ENCODE measurements at places on chromosomes 6 and 20. TPM values are rescaled to one million over a fixed set of nuclear protein-coding genes. Genes with fewer than 3 reads are reported as not detected.
A peak's percentile ranks its signal among the peaks of the same experiment; 100 is the strongest.

PPP1R16B gene
- total RNA-seq = 13.4 TPM

GRCh38 chr20:25025091-25025861 is 32.7 kb downstream of the ACSS1 start:
- H3K36me3 ChIP-seq = no peaks in the 10 kb centered on the region
- peak; percentile 38 for DNase-seq
- H3K27ac ChIP-seq = no peak overlapping the region
- H3K27me3 ChIP-seq = no peaks in the 10 kb centered on the region

DNA sequence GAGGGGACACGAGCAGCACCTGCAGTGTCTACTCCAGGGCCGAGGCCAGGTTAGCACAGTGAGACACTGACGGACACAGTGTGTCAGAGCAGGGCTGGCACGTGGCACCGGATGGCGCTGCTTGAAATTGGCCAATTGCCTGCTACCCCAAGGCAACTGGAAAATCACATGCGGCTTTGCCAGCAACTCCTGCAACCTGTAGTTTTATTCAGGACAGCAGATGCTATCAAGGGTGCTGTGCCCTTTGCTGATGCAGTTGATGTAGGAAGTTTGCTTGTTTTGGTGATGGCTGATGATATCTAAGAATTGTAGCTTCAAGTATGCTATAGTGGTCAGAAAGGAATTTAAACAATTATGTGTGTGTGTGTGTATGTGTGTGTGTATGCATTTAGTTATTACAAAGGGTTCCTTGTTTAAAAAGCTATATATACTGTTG is 25.9 kb downstream of the RIN2 start:
- no peaks in the 10 kb centered on the region for H3K4me1 ChIP-seq
- no peak overlapping the region for H3K27ac ChIP-seq
- H3K27me3 ChIP-seq = no peaks in the 10 kb centered on the region
- no peaks in the 10 kb centered on the region for H3K36me3 ChIP-seq
- H3K4me3 ChIP-seq = no peak overlapping the region
- DNase-seq = no peak

LAMA4 gene
- 150 TPM for total RNA-seq

DNA sequence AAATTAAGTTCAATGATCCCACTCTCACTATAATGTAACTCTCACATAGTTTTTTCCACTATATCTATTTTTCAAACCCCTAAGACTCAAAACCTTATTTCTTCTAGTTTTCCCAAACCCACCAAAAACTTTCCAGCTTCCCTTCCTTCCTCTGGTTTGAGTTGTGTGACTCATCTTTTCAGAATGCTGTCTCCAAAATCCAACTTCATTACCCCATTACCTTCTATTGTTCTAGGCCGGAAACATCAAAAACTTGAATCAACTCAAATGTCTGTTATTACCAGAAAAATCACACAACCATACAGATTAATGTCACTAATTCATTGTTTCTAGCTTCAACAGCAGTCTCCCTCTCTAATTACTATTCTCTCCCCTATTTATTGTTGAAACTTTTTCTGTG is 1090.3 kb downstream of the HACE1 start:
- DNase-seq = no peak
- no peaks in the 10 kb centered on the region for H3K36me3 ChIP-seq
- no peak overlapping the region for H3K4me3 ChIP-seq
- H3K27me3 ChIP-seq = no peaks in the 10 kb centered on the region

DNA sequence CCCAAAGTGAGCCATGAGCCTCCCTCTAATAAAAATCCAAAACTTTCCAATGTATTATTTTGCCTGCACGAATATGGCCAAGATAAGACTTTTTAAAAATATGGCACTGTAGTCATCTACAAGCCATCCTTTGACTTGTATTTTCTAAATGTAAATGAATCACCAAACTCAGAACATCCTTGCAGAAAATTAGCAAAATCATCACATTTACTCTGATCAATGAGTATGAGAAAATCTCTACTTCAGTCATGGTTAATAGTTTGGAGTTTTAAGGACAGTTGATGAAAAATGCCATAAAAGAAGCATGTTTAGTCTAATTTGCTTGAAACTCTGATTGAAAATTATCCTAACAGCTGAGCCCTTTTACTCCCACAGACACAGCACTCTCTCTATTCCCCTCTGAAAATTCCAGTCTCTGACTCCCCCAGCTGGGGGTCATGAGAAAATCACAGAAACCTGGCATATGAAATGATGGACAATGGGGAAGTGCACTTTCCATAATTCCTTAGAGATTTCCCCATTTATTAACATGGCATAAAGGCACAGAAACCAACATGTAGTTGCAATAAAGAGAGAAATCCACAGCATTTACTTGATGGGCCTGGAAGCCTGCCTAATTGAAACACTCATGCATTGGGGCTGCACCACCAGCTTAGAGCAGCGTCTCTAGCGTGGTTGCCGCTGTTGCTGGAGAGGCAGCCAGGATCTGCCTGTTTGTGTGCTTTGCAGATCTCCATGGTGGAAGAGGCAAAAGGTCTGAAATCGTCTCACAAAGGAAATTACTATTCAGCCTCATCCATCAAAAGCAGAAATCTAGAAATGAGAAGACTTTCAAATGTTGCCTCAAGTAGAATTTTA is 214.0 kb downstream of the WDR27 start:
- no peaks in the 10 kb centered on the region for H3K27me3 ChIP-seq
- no peak overlapping the region for H3K4me3 ChIP-seq
- H3K27ac ChIP-seq = no peak overlapping the region
- no peaks in the 10 kb centered on the region for H3K36me3 ChIP-seq
- H3K4me1 ChIP-seq = peaks cover 7% of the 10 kb centered on the region

DNA sequence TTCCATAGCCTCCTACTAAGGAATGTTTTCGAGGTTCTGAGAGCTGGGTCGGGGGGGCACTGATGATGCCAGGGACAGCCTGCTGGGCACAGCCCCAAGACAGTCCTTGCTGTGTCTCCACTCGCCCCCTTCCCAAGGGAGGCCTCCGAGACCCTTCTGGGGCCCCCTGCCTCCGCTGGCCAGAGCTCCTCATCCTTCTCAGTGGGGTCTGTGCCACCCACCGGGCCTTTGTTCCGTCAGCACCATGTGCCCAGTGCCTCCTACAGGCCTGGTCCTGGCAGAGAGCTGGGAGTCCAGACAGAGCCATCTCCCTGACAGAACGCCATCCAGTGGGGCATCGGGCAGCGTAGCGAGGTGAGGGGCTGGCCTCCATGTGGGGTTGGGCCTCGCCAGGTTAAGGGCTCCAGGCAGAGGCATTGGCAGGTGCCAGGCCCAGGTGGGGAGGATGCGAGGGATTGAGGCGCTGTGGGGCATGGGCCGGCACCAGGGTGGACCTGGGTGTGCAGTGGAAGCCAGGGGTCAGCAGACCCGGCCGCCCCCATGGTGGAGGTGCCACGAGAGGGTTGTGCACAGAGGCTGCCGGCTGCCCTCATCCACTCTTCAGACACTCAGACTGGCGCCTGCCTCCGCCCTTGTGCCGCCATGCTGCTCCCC is 13.3 kb downstream of the RBM38 start:
- no peak overlapping the region for H3K27ac ChIP-seq
- H3K4me1 ChIP-seq = no peaks in the 10 kb centered on the region
- H3K36me3 ChIP-seq = peaks cover 4% of the 10 kb centered on the region
- H3K4me3 ChIP-seq = no peak overlapping the region
- DNase-seq = peak; percentile 37
- H3K27me3 ChIP-seq = no peaks in the 10 kb centered on the region

DNA sequence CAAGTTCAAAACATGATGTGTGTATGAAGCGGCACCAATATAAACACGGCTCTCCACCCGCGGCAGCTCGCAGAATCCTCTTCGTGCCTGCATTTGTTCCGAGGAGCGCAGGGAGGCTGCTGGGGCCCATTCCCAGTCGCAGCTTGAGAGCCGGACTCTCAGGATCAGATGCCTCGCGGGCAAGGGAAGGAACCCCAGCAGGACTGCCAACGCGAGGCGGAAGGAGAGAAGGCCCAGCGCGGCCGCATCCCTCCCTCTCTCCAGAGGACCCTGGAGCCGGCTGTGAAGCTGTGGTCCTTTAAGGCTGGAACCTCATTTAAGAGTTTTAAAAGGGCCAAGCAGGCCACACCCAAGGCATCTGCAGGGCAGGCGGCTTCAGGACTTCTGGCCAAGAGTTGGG is 44.2 kb upstream of the ZBP1 start:
- no peaks in the 10 kb centered on the region for H3K36me3 ChIP-seq
- no peak overlapping the region for H3K4me3 ChIP-seq
- DNase-seq = peak; percentile 73
- H3K27me3 ChIP-seq = no peaks in the 10 kb centered on the region
- no peak overlapping the region for H3K27ac ChIP-seq

RSPO3 gene
- 5.2 TPM for total RNA-seq

GRCh38 chr6:28407401-28407800 is 7.9 kb upstream of the ZSCAN12 start:
- H3K27me3 ChIP-seq = no peaks in the 10 kb centered on the region
- H3K36me3 ChIP-seq = no peaks in the 10 kb centered on the region
- no peak overlapping the region for H3K4me3 ChIP-seq
- DNase-seq = no peak
- H3K27ac ChIP-seq = no peak overlapping the region
- no peaks in the 10 kb centered on the region for H3K4me1 ChIP-seq

BPIFB4 gene
- not detected for total RNA-seq

CST2 gene
- total RNA-seq = not detected

- no peaks in the 10 kb centered on the region for H3K27me3 ChIP-seq
- no peak overlapping the region for H3K27ac ChIP-seq
- H3K4me1 ChIP-seq = no peaks in the 10 kb centered on the region
- DNase-seq = no peak
Observed at GRCh38 chr20:396619-397431, 11.3 kb upstream of the RBCK1 start.

APOM gene
- total RNA-seq = 0.96 TPM

DNA sequence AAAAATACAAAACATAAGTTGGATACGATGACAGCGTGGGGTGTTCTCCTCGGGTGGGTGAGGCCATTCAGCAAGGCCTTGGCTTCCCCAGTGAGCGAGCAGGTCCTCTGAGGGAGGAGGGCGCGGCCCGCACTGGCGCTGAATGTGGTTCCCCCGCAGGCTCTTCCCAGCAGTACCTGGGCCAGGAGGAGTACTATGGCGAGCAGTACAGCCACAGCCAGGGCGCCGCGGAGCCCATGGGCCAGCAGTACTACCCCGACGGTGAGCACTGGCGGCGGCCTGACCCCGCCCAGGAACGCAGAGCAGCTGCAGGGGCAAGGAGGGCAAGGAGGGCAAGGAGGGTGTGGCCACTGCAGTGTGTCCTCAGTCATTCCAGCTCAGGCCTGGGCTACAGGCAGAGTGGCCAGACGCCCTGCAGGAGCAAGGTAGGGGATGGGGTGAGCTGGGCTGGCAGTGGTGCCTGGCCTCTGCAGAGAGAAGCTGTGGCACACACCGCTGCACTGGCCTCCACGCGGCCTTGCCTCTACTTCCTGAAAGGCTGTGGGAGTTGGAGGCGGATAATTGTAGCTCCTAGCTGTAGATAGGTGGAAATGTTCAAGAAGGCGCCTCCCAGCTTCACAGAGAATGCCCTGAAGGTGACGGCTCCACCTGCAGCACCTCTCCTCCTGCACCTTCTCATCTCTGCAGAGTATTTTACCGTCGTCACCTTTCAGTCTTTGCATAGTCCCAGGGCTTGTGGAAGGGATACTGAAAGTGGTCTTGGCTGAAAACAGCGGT is 18.7 kb upstream of the MTG2 start:
- no peak for DNase-seq
- H3K27me3 ChIP-seq = no peaks in the 10 kb centered on the region
- no peaks in the 10 kb centered on the region for H3K4me1 ChIP-seq

- H3K4me3 ChIP-seq = peak overlapping the region; percentile 78
- H3K4me1 ChIP-seq = peaks cover 6% of the 10 kb centered on the region
- no peaks in the 10 kb centered on the region for H3K27me3 ChIP-seq
Observed at GRCh38 chr20:34110025-34110744, 1.9 kb downstream of the EIF2S2 start.

DNA sequence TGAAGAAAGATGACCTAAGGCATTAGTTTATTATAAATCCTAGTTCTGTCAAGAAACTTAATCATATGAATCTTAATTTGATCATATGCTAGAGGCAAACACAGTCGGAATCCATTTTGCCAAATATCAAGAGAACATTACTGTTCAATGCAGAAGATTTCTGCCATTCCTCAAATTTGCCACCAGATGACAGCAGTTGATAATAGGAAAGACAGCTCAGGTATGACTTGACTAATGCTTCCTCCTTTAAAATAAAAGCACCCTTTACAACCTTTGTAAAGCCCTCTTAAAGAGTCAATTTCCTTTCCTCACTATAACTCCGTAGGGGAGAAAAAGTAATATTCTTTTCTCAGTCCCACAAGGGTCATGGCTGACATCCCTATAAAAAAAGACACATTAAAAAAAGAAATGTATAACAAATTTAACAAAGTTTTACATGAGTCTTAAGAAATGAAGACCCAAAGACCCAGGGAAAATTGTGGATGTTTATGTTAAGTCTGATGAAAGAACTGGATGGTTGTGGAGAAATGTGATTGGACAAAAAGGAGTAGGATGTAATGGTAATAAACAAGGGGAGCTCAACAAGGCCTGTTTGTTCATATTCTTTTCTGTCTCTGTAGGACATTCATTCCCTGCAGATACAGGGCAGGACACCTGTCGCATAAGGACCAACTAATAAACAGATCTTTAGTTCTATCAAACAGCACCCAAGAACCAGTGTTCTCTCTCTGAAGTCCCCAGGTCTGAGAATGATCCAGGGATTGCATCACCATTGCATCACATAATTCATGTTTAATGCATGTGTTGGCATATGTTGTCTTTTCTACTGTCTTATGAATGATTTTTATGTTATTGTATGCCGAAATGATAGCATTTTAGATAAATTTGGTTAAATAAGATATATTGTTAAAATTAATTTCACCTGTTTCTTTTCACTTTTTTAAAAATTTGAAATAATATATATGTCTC is 23.0 kb upstream of the IL17A start:
- no peak overlapping the region for H3K4me3 ChIP-seq
- H3K36me3 ChIP-seq = no peaks in the 10 kb centered on the region
- no peak for DNase-seq
- H3K27me3 ChIP-seq = no peaks in the 10 kb centered on the region
- no peaks in the 10 kb centered on the region for H3K4me1 ChIP-seq
- no peak overlapping the region for H3K27ac ChIP-seq

GRCh38 chr6:127737768-127738167 is 160.8 kb downstream of the C6orf58 start:
- H3K4me3 ChIP-seq = no peak overlapping the region
- H3K27ac ChIP-seq = no peak overlapping the region
- DNase-seq = no peak
- H3K4me1 ChIP-seq = no peaks in the 10 kb centered on the region

NNAT gene
- total RNA-seq = 2.6 TPM

ZSCAN26 gene
- 15.7 TPM for total RNA-seq

CYP24A1 gene
- not detected for total RNA-seq

IL20RA gene
- not detected for total RNA-seq

PRIM2 gene
- 9.3 TPM for total RNA-seq

GRCh38 chr20:47764154-47764733 is 21.0 kb downstream of the SULF2 start:
- no peaks in the 10 kb centered on the region for H3K27me3 ChIP-seq
- DNase-seq = no peak
- H3K4me3 ChIP-seq = no peak overlapping the region

BHLHE23 gene
- total RNA-seq = not detected

TNNC2 gene
- total RNA-seq = not detected
